Stimulated activated CD8-positive, alpha-beta memory T cell treated with anti-CD3 and anti-CD28 coated beads, Interleukin-2, amount 100 ng/mL, for 1 hour (primary cell): ENCODE measurements at places on chromosomes 1 and 21.

- no peak for DNase-seq
Measured at GRCh38 chr1:112703706-112704105, 3.2 kb downstream of the RHOC start.

DNA sequence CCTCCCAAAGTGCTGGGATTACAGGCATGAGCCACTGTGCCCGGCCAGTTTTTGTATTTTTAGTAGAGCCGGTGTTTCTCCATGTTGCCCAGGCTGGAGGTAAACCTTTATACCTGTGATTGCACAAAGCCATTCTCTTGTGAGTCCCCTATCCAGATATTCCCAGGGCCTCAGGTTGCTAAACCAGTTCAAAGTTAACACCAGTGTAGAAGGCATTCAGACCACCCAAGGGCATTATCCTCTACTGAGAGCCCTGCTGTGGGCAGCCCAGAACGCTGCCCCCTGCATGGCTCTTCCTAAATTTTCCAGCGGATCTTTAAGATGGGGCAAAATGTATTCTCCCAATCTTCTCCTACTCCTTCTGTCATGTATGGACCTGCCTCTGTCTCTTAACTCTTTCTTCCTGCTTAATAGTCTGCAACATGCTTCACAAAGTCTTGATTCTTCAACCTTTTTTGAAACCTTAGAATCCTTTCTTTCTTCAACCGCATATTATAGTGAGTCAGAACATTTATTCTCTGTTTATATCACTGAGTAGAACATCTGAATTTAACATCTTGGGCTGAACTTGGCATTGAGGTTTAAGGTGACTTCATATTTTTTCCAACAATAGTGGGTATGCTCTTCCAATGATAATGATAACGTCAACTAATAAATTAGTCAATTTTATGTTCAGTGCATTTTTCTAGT is 36.0 kb downstream of the UBE4B start:
- DNase-seq, result no peak

DNA sequence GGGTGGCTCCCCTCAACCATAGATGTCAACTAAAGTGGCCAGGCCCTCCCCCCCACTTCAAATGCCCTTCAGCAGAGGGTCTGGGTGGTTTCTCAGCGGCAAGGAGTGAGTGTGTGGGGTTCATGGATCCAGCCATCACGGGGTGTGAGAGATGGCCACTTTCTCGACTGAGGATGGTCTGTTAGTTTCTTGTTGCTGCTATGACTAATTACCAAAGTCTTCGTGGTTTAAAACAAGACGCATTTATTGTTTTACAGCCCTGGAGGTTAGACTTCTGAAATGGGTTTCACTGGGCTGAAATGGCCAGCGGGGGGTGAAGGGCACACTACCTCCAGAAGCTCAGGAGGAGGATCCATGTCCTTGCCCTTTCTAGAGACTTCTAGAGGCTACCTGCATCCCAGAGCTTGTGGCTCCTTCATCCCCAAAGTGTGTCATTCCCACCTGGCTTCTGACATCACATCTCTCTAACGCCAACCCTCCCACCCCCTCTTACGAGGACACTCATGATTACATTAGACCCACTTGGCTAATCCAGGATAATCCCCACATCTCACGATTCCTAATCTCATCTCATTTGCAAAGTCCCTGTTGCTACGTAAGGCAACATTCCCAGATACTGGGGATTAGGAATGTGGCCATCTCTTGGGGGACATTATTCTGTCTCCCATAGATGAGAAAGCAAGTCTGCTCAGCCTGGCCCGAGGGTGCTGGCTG is 53.0 kb downstream of the EPHB2 start:
- no peak for DNase-seq

DNA sequence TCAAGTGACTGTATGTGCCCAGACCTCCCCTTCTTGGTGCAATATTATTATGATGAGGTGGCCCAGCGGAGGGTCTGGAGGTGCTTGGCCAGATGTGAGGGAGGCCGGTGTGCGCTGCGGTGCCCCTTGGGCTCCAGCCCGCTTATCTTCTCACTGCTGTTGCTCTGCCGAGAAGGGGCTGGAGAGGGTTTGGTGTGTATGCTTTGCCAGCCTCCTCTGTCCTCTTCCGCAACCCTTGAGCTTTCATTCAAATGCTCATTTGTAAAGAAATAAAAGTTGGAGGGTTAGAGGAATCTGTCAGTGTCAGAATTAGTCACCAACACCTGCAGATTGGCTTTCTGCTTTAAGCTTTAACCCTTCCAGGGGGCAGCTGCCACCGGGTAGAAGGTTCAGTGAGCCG is 19.7 kb downstream of the RNF220 start:
- no peak for DNase-seq

GRCh38 chr1:43716559-43717281 is 9.4 kb downstream of the ST3GAL3 start:
- DNase-seq, result no peak
